Activated CD8-positive, alpha-beta memory T cell treated with anti-CD3 and anti-CD28 coated beads, Interleukin-2, amount 50 U/mL, for 4 hours (primary cell): ENCODE measurements at places on chromosomes 3 and 15.

DNA sequence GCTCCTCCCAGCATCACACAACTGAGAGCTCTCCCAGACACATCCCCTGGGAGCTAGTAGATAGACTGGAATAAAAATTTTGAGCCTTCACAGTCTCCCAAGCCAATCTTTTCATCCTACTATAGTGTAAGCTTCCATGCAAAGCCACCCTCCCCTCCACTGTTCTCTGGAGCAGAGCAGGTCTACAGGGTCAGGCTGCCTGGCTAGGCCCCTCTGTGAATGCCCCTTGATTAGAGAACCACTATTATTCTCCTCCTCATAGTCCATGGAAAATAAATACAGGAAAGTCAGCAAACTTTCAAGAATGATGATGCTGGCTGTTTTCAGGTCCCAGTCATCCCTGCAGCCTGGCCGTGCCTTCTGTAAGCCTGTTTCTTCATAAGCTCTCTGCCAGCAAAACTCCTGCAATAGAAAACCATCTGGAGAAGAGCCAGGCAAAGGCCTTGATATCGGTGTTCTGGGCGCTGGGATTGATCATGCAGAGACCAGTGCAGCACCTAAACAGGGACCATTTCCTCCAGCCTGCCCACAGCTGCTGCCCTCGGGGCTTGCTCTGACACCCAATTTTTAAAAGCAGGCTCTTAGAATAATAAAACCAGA lies 51.7 kb downstream of the CRYGS start:
- DNase-seq, result no peak

DNA sequence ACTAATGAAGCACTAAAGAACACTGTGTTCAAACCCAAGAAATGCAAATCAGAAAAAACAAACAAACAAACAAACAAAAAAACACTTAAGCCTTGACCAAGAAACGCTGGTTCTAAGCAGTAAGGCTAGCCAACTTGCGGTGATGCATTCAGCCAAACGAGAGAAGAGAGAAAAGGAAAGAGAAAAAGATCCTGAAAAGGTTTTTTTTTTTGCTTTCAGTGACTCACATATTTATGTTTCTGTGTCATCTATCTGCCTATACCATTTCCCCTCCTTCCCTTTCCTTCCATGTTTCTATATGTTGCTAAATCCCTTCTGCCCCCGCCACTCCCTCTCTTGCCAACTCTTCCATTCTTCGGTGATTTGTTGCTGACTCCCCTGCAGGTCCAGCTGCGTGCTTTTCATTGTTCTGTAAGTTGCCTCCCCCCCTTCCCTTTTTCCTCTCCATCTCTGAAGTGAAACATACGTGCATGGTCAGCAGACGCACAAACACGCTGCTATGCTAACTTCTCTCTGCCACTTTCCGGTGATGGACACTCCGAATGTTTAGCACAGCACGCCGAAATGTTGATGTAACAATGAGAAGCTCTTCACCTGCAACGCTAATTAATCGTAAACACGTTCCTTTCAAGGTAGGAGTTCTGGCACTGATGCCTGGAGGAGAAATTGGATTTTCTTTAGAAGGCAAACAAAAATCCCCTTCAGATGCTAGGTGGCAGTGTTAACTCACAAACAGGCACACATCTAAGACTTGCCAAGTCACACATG lies 154.4 kb downstream of the TUSC7 start:
- no peak for DNase-seq

DNA sequence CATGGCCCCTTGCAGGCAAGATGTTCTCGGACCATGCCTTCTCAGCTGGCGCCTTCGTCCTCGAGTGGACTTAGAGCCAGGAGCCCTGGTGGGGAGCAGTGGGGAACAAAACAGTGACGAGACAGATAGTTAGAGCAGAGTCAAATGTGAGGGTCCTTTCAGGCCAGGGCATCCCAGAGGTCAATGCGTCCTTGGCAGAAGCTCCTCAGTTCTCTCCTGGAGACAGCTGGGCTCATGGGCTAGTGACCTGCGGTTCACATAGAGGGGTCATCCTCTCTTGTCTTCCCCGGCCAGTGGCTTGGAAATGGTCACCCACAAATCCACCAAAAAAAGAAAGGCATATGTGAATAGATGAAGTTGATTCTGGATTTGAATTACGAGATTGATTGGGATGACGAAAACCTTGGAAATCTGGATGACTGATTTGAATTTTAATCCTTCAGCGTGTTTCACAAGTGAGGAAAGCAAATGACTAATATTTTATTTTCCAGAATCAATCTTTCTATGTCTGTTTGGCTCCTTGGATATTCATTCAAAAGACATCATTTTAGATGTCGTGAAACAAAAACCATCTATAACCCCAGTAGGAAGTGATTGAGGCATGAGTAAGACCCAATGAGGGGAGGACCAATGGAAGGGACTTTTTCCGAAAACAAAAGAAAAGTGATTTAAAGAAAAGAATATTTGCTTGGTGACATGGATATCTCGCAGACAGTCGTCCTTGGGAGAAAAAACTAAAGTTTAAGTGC lies 84.5 kb downstream of the ASB7 start:
- DNase-seq, result no peak

- no peak for DNase-seq
Measured at GRCh38 chr15:48279608-48280007, 51.6 kb upstream of the DUT start.

GRCh38 chr15:79035814-79036213 lies 54.8 kb downstream of the RASGRF1 start:
- DNase-seq, result no peak

DNA sequence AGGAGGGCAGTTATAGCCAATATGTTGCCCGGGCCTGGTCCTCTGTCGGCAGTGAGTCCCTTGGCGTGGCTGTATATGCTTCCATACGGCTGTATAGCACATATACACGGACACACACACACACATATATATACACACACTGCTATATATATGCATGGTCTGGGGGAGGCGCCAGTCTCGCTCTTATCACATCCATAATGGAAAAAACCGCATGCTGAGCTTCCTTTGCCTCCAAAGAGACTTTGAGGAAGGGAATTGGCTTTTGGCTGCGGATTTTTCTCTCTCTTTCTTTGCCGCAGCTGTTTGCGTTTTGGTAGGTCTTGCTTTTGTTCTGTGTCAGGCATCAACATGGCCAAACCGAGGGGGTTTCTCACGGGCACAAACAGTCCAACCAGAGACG lies 11.3 kb upstream of the TMEM115 start:
- no peak for DNase-seq
